ENCODE measurements at places on chromosomes 13 and 19. TPM values are rescaled to one million over a fixed set of nuclear protein-coding genes. Genes with fewer than 3 reads are reported as not detected.

DNA sequence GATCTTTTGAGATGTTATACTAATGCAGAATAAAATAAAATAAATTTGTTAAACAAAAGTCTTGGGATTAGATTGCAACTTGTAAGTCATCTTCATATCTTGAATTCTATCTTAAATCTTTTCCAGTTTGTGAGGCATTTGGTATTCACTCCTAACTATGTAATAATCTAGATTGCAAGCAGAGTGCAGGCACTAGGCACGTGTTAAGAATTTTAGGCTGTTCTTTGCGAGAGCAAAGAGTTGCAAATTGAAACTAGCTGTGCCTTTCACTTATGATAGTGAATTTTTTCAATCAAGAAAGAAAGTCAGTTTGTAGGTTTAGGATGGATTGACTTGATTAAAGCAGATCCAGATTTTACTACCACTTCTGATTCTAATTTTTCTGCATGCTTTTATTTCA lies 264.1 kb upstream of the SPRY2 start:
- DNase-seq: no peak

DNA sequence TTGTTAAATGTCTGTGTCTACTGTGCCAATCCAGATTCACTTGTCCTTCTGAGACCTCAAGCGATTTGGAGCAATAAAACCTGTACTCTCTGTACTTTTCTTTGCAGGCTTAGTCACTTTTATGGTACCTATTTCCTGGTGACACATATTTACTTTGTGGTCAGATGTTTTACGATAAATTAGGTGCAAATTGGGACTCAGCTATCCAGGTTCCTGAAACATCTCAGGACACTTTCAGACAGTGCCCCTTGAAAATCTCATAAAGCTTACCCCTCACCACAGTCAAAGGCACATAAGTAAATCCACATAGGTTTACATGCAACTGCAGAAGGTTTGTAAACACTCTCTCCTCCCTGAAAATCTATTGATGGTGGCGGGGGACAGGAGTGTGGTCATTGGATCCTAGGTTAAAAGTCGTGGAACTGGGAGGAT lies 438.8 kb downstream of the EFNB2 start:
- DNase-seq: no peak

GRCh38 chr19:49475191-49475917 lies 1.3 kb downstream of the FLT3LG start:
- DNase-seq: no peak

GRCh38 chr19:13417054-13417453 lies 89.2 kb downstream of the CACNA1A start:
- DNase-seq: peak; percentile 24

CLEC4M gene
- polyA plus RNA-seq: 0.48 TPM

GRCh38 chr19:307111-307531 lies 15.9 kb upstream of the PLPP2 start:
- no peak for DNase-seq

- DNase-seq: no peak
Measured at GRCh38 chr13:111156421-111156820, 41.3 kb downstream of the ARHGEF7 start.

DNA sequence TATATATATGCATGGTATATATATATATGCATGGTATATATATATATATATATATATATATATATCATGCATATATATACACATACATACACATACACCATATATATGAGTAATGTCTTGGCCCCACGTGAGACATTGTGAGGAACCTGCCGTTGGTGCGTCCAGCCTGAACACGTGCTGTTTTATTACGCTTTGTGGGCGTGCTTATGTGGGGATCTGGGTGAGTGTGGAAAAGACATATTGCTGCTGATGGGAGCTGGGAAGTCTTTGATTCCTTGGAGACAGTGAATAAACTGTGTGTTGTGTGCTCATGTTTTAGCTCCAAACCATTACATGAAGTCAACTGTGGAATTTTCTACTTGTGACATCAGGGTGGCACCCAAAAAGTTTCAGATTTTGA lies 28.9 kb downstream of the KCTD15 start:
- DNase-seq: no peak

DNA sequence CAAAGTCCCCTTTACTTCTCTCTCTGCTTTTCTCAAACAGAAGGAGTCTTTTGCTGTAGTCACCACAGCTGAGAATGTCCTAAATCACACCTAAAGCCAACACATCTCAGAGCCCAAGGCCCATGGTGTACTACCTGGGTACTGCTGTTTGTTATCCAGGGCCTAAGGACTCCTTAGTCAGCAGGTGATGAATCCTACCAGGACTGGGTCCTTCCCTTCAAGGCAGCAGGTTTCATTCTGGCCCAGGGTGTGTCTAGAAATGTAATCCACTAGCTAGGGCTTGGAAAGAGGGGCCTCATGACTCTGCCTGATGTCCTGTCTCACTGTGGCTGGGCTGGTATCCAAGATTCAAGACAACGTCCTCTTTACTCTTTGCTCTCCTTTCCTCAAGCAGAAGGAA lies 36.2 kb upstream of the ENOX1 start:
- no peak for DNase-seq

DNA sequence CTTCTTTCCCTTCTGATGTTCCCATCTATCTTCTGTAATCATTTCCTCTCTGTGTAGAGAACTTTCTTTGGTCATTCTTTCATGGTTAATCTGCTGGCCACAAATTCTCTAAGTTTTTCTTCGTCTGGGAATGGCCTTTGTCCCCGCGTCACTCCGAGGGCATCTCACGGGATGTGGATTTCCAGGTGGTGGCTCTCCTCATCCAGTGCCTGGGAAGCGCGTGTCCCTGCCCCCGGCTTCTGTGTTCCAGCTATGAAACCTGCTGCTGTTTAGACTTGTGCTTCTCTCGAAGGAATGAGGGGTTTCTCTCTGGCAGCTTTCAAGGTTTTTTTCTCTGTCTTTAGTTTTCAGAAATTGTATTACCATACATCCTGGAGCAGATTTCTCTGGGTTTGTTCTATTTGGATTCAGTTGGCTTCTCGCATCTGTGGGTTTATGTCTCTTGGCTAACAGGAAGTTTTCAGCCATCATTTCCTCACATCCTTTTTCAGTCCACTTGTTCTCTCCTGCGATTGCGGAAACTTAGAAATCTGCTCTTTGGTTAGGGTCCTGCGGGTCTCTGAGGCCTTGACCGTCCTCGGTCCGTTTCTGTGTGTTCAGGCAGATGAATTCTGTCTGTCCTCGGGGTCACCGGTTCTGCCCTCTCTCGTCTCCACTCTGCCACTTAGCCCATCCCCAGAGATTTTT lies 36.9 kb upstream of the DCUN1D2 start:
- DNase-seq: no peak

DNA sequence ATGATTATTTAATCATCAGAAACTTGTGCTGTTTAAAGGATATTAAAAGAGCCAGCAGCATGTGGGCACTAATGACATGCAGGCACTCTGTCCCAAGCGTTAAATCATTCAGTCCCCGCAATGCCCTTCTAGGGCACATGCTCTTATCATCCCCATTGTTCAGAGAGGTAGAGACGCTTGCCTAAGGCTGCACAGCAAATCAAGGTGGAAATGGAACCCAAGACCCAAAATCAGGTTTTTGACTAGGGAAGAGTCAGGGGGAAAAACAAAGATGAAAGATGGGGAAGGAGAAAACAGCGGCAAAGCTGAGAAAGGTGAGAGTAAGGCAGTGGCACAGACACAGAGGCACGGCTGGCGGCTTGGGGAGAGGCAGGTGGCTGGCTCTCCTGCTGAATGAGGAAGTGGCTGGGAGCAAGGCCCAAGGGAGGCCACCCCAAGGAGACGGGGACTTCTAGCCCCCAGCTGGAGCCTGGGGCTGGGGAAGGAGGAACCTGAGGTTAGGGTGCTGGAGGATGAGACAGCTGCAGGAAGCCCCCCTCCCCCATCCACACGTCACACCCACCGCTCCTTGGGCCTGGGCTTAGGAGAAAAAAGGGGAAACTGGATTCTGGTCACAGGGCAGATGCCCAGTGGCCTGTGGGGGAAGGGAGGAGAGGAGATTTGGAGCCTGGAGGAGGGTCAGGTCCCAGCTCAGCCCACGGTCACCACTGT lies 1.0 kb upstream of the TYROBP start:
- DNase-seq: no peak

GRCh38 chr13:45040173-45040572 lies 50.8 kb downstream of the GPALPP1 start:
- no peak for DNase-seq

DNA sequence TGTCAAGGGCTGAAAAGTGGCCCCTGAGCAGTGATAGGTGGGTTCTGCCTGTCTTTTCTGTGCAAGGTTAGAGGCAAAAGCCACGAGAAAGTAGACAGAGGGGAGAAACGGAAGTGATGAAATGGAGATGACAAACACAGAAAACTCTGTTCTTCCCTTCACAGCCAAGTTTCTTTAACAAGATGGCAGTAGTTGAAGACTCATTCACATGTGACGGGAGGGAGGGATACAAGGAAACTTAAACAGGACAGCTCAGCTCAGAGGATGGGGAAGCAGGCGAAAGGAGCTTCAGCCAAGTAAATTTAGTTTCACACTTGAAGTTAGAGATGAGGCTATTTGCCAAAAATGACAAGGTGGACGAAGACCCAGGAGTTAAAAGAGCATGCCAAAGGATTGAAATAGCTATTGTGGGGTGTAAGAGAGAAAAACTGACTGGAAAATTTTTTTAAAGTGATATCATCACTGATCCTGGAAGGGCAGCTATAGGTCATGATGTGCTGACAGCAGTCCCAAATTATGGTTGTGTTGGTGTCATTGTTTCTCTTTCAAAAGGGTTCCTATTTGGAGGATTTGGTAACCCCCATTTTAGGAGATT lies 347.9 kb downstream of the EFNB2 start:
- DNase-seq: no peak
